RKO (cell line): ENCODE measurements at places on chromosomes 3 and 15.

GRCh38 chr3:168952551-168952950 lies 711.0 kb downstream of the MECOM start:
- peak; percentile 51 for DNase-seq

GRCh38 chr3:101478980-101479379 lies 34.0 kb downstream of the SENP7 start:
- no peak for DNase-seq

DNA sequence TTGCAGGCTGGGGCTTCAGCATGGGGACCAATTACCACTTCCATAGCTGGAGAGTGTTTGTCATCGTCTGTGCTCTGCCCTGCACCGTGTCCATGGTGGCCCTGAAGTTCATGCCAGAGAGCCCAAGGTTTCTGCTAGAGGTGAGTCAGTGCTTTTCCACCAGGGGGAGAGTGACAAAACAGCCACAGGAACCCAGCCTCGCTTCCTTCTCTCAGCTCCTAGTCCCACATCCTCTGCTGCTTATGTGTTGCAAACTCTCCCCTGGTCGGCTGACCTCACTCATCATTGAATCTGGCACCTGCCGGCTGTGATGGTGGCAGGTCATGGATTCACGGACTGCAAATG lies 158.3 kb downstream of the SV2B start:
- peak; percentile 1 for DNase-seq

DNA sequence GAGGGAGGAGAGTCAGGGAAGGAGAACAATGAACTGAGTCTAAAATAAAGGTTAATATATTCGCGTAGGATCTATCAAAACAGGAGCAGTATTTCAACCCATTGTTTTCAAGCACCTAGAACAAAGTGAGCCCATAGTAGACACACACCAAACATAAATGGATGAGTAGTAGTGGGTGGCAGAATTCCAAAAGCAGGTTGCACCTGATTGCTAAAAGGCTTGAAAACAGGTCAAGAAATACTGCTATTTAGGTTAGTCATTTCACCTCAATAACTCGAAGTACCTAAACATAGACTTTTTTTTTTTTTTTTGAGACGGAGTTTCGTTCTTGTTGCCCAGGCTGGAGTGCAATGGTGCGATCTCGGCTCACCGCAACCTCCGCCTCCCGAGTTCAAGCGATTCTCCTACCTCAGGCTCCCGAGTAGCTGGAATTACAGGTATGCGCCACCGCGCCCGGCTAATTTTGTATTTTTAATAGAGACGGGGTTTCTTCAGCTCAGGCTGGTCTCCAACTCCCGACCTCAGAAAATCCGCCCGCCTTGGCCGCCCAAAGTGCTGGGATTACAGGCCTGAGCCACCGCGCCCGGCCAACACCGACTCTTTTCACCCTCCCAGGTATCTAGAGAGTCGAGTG lies 855 bp upstream of the ABHD5 start:
- DNase-seq, result no peak

DNA sequence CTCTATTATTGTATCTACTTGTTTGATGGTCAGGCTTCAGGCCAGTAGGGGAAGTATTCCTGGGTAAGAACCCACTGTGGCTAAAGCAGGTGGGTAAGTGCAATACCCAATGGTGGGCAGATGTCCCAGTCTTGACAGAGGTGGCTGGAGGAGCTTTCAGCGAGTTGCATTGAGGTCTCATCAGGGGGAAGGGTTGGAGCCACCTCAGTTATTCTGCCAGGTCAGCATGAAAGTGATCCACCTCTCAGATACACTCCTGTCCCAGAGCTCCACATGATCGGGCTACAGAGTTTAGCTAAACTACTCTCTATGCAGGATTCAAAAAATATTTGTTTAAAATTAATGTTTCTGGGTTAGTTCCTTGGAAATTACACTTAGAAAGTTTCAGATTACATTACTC lies 95.8 kb upstream of the WNT7A start:
- no peak for DNase-seq
